ENCODE measurements at places on chromosomes 1 and 21.
A peak's percentile ranks its signal among the peaks of the same experiment; 100 is the strongest.

DNA sequence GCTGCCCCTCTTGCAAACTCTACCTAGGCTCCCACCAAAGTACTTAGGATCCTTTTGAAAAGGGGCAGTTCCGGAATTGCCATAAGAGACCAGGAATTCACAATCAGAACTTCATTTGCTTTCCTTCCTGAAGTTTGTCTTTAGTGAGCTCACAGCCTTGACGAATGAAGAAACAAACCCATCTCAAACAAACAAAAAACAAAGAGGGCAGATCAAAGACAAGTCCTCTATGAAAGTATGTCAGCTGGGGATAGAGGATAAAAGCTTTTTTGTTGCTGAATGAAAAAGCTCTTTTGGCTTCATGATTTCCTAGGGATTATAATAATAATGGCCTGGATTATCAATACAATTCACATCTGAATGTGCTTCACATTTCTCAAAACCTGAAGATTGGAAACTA, 357.9 kb upstream of the DUSP10 start:
- DNase-seq = no peak

DNA sequence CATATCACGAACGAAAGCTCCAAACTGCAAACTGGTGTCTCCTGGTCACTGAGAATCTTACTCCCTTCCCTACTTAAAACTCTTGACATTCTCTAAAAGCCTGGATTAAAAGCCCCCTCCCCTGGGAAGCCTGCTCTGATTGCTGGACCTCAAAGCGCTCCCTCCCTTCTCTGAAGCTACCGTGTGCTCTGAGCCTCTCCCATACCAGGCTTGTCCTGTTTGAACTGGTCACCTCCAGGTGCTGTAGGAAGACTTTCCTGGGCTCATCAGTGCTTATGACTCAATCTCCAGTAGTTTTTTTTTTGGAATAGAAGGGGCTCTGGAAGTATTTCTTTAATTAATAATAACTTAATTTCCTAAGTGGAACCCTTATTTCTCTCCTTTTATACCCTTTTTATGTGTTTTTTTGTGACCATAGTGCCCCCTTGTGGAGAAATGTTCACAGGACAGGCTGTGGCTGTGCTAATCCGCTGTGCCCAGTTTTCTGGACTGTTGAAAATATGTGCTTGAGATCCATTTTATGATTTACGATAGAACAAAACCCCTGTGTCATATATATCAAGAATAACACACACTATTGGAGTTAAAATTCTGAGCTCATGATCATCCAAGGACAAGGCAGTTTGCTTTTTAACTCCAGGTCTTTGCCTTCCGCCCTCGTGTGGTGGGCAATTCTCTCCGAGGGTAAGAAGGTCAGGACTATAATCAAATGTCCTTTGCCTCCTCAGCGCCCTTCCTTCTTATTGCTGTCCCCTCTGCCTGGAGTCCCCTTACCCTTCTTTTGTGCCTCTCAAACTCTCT, 16.9 kb downstream of the MTARC1 start:
- peak; percentile 65 for DNase-seq

DNA sequence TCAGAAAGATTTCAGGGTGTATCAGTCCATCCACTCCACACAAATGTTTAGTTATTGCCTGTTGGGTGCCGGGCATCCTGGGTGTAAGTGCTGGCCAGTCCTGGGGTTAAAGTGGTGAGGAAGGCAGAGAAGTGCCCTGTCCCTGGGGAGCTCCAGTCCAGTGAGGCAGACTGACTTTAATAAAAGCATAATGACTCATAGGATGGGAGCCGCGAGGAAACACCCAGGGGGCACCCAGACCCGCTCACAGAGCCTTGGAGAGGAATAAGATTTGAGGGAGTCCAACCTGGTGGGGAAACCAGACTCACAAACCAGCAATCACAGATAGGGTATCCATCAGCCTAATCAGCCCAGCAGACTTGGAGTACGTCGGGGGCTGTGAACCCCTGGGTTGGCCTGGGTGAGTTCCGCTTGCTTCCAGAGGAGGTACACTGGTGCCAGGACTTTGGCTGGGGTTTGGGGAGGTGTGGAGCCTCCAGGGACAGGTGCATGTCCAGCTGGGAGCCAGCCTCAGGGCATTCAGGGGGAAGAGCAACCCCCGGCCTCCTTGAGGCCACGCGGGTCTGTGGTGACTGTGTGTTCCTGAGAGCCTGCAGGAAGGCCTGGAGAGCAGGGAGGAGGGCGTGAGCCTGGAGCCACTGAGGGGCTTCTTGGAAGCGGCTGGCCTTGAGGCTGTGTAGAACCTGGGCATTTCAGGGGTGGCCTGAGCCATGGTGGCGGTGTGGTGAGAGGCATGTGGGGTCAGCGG, 3.7 kb downstream of the PEAR1 start:
- peak; percentile 78 for DNase-seq

DNA sequence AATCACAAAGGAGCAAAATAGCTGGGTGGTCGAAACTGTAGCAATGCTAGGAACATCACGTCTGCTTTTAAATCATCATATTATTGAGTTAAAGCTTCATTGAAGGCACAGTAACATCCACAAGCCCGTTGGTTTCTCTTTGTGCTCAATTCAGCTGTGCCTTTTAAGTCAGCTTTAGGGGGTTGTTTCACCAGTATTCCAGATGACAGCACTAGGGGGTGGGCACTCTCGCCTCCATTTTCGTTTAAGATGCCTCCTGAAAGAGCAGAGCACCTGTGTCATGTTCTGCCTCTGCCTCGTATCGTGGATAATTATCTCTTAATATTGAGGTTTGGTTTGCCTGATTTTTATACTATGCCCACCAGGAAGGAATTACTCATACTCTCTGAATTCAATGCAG, 139.8 kb upstream of the PTBP2 start:
- no peak for DNase-seq

DNA sequence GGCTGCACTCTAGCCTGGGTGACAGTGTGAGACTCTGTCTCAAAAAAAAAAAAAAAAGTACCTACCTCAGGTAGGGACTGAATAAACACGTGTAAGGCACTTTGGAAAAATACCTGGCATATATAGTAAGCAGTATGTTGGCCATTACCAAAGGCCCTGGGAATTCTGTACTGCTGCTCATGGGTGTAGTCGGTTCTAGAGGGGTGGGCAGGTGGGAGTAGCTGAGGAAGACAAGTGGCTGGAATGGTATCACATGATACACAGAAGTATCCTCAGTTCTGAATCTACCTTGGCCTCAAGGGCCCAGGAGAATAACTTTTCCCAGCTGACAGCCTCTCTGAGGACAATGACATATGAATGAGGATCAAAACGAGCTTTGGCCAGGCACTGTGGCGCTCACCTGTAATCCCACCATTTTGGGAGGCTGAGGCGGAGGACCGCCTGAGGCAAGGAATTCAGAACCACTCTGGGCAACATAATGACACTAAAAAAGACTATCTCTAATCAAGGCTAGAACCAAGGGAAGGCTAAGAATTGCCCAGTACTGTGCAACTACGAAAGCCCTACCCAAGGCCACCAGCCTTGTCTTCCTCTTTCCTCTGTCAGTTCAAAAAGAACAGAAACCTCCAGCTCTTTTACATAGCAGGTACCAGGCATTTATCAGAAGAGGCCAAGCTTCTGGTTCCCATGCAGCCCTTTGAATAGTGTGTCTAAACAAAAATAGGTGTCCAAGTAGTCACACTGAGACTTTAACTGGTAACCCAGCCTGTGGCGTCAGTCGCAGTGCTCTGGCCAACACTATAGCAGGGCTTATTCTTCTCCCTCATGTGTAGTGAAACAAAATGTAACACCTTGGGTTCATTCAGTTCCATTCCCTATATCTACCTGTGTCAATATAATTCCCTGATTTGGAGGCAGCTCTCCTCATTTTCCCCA, 10.2 kb downstream of the MMACHC start:
- DNase-seq = no peak

GRCh38 chr1:116323491-116323890, 49.6 kb upstream of the ATP1A1 start:
- no peak for DNase-seq

DNA sequence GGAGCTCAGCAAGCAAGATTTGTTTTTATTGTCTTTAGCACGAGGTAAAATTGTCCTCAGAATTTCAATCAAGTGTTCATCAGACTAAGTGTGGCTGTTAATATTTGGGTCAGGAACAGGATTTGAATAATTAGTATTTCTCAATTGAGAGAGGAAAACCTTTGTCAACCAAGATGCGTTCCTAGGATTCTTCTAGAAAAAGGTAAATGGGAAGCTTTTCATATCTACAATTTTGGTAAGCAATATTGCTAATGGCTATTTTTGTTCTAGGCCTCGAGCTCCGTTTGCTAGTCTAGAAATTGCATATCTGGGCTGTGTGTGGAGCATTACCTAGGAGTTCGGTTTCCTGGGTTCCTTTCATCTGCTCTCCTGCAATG, 4.1 kb upstream of the PIGV start:
- no peak for DNase-seq

- no peak for DNase-seq
Measured at GRCh38 chr1:98940069-98940721, 64.5 kb downstream of the PLPPR5 start.

DNA sequence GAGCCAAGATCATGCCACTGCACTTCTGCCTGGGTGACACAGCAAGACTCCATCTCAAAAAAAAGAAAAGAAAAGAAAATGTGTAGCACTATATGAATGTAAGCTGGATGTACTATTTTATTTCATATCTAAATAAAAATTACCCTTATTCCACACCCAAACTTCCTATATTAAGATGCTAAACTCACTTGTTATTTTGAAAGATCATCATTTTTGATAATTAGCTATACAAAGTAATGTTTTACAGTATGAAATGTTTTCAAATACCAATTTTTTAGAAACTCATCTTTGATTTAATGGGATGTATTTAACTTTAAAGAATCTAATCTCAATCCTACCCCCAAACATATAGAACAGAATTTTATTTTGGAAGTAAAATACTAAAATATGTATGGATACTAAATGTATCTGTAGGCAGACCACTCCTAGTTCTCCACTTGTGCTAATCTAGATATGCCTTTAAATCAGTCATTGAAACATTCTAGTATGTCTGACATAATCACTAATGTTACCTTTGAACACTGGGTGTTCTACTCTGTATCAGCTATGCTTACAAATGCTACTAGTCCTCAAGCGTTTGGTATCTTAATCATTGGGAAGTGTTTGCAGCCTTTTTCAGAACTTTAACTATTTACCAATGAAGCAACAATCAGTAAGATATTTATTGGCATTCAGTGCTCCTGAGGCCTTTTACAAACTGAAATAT, 12.9 kb downstream of the MIER1 start:
- DNase-seq = no peak

DNA sequence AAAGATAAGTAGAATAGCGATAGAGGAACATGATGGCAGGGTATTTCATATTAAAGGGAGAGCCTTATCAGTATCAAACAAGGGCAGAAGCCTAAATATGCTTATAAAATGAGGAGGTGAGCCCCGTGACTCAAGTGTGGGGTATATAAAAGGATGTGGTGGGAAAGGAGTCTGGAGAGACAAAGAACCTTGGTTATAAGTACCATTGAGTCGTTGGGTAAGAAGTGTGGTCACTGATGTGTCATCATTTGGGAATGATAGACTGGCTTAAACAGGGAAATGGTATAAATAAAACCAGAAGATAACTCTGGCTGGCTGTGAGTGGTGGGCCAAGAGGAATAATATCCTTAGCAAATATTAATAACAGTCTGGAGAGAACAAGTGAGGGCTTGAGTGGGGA, 10.9 kb upstream of the CD5L start:
- no peak for DNase-seq

- DNase-seq = peak; percentile 34
Measured at GRCh38 chr1:170063109-170063826, 11.2 kb downstream of the KIFAP3 start.

- DNase-seq = no peak
Measured at GRCh38 chr1:16445052-16445451, 4.5 kb downstream of the NECAP2 start.

- DNase-seq = peak; percentile 73
Measured at GRCh38 chr1:222627232-222627631, 9.3 kb downstream of the MIA3 start.

GRCh38 chr1:24830680-24831272, 85.5 kb downstream of the CLIC4 start:
- peak; percentile 61 for DNase-seq

DNA sequence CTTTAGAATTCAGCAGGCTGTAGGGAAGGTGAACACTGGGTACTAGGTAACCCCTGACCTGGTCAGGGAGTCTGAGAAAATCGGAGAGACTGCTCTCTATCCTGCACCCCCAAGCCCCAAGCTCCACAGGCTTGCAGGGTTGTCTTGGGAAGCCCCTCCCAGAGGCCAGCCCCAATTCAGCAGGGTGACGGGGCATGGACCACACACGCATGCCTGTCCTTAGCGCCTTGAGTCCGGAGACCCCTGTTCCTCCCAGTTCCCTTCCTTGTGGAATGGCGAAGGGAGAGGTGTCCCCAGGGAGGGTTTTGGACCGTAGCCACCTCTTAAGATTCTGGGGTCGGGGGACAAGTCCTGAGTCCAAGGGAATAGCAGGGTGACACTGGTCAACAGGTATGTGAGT, 116.1 kb downstream of the HLCS start:
- DNase-seq = no peak

- no peak for DNase-seq
Measured at GRCh38 chr1:27103498-27103897, 51.4 kb downstream of the SLC9A1 start.

- DNase-seq = no peak
Measured at GRCh38 chr1:116259663-116260062, 113.4 kb upstream of the ATP1A1 start.

- DNase-seq = no peak
Measured at GRCh38 chr1:169838942-169839341, 44.2 kb upstream of the METTL18 start.

DNA sequence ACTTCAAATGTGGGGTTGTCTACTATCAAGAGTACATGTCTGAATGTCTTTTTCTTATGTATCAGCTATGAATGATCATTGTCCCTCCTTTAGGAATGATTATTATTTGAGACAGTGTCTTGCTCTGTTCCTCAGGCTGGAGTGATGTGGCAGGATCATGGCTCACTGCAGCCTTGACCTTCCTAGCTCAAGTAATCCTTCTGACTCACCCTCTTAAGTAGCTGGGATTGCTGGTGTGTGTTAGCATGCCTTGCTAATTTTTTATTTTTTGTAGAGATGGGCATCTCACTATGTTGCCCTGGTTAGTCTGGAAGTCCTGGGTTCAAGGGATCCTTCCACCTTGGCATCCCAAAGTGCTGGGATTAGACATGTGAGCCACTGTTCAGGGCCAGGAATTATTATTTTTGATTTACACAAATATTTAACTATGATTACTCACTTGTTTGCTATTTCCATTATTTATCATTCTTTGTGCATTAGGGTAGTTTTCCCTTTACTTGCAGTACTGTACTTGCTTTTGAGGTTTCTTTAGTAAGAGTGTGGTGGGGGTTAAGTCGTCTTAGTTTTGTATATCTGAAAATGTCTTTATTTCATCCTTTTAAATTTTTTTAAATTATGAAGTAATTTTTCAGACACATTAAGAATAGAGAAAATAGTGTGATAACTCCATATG, 12.8 kb downstream of the S100A7 start:
- DNase-seq = peak; percentile 63

GRCh38 chr1:180609643-180610555, 21.9 kb upstream of the XPR1 start:
- no peak for DNase-seq

All from fibroblast of lung (primary cell).